ENCODE measurements at places on chromosomes 6 and 20. TPM values are rescaled to one million over a fixed set of nuclear protein-coding genes. Genes with fewer than 3 reads are reported as not detected.

GRCh38 chr6:2435323-2435722 is 189.9 kb upstream of the GMDS start:
- DNase-seq = no peak

GRCh38 chr6:159119791-159120190 is 49.4 kb upstream of the FNDC1 start:
- no peak for DNase-seq

DNA sequence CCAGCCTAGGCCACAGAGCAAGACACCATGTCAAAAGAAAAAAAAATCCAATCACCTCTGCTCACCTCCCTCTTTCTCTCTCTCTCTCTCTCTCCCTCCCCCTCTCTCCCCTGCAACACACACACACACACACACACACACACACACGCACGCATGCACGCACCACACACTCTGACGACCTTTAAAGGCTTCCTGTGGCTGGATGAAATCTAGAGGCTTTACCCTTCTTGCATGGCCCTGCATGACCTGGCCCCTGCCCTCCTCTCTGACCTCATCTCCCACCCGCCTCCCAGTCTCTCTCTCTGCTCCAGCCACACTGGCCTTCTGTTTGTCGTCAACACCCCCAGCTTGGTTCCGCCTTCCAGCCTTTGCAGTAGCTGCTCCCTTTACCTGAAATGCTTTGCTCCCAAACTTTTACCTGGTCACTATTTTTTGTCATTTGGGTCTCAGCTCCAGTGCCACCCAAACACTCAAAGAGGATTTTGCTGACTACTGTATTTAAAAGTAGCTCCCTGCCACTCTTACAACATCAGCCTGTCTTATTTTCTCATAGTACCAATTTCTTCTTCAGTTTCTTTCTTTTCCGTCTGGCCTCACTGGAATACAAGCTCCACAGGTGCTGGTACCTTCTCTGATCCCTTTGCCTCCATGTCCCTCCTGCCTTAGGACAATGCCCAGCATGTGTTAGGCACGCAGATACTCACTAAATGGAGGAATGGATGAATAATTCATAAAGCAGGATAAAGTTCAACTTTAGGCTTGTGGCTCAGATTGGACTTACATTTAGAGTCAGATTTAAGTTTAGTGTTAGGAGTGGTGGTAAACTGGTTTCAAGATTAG is 4.3 kb upstream of the LTA start:
- DNase-seq = no peak

DNA sequence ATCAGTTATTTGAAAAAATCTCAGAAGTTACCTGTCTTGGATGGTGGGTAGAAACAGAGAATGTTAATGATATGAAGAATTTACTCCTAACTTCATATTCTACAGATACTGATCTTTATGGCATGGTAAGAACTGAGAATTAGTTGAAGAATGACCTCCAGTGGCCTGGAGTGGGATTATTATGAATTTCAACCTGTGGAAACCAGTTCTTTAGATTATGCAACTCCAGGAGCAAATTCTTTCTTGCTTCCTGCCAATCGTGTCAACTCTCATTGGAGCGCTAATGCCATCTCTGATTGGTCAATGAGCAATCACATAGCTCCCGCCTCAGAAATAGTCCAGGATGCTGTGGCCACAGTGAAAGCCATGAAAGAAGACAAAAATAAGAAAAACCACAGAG is 40.6 kb downstream of the LYRM2 start:
- peak; percentile 52 for DNase-seq

- peak; percentile 29 for DNase-seq
Observed at GRCh38 chr20:50595988-50596693, 86.0 kb downstream of the PTPN1 start.

GRCh38 chr20:59125836-59126235 is 37.8 kb upstream of the ZNF831 start:
- DNase-seq = no peak

DNA sequence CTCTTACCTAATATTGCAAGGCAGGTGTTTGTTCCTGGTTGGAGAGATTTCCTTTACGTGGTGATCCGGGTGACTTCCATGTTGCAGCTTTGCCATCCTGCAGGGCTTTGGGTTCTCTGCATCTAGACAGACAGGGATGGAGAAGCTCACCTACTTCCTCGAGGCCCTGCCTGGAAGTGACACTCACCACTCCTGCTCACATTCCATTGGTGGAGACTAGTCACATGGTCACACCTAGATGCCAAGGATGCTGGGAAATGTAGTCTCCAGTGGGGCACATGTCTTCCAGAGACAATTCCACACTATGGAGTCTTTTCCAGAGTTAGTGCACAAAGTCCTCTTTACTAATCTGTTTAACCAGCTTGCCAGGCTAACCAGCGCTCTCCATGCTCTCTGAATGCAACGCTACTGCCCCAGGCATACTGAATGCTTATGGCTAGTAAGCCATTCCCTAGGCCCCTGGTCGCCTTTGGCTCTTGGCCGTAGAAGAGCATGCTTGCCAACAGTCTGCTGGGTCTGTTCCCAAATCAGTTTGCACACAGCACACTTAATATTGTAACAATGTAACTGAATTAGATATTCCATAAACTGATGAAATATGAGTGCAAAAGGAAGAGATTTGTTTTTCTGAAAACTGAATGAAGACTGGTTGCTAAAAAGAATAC is 6.7 kb upstream of the KCNK15 start:
- peak; percentile 76 for DNase-seq

DNA sequence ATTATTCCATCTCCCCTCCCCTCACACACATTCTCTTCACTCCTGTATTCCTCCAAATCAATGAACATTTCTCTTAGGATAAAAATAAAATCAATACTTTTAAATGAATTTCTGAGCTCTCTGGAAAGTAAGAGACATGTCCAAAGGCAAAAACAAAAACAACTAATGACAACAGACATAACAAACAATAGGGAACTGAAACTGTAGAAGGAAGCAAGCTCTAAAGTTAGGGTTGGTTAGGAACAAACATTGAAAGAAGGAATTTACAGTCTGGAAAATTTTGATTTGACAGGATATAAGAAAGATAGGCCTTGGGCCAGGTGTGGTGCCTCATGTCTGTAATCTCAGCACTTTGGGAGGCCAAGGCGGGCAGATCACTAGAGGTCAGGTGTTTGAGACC is 17.5 kb upstream of the MYCT1 start:
- no peak for DNase-seq

DNA sequence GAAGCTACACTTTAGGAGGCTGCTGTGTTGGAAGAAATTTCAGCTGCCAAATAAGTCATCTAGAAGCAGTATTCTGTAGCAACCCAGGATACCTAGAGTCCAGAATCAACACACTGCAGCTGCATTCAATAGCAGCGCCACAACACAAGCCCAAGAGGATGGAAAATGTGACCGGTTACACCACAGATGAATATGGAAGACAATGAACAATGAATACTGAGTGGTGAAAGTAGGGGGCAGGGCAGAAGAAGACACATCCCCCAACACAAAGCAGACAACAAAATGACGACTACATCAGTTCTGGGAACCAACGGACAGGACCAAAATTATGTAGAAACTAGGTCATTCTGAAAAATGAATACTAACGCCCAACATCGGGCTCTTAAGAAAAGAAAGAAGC is 38.2 kb downstream of the KIF6 start:
- DNase-seq = no peak

DNA sequence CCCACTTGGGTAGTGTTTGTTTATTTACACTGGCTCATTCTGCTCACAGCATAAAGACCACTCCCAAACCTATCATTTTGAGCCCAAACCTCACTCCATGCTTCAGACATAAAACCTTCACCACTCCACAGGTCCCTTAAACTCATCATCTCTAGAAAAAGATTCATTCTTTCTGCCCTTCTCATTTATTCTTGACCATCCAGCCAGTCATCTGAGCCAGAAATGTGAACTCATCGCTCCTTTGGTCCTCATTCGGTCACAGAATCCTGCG is 12.4 kb downstream of the TPMT start:
- DNase-seq = no peak

GRCh38 chr20:35040646-35041045 is 52.0 kb downstream of the TRPC4AP start:
- DNase-seq = no peak

GRCh38 chr6:105896821-105897095 is 189.4 kb upstream of the PRDM1 start:
- DNase-seq = no peak

Gene CPXM1
- total RNA-seq = not detected

Gene LKAAEAR1
- total RNA-seq = not detected

Gene KIAA1755
- 0.05 TPM for total RNA-seq

Data from HT-29 (cell line).